Activated CD4-positive, alpha-beta T cell treated with anti-CD3 and anti-CD28 coated beads, Interleukin-2, amount 50 U/mL, for 24 hours (primary cell): ENCODE measurements at places on chromosomes 11 and 22.

DNA sequence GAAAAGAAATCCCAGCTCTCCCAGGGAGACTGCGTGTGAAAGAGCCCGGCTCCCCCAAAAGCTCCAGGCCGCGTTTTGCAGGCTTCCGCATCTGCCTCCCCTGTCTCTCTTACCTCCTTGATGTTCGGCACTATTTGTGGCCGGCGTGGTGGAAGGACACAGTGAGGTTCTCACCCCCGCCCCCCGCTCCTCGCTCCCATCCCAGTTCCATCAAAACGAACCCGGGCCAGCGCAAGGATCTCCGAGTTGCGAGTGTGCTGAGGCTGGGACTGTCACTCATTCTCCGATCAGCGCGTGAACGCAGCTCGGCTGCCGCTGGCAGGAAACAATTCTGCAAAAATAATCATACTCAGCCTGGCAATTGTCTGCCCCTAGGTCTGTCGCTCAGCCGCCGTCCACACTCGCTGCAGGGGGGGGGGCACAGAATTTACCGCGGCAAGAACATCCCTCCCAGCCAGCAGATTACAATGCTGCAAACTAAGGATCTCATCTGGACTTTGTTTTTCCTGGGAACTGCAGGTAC is at the start of gene NCAM1:
Gene NCAM1 (plus strand): TSS at position 275 of the 523 bp plus-strand sequence.
- no peak for DNase-seq

GRCh38 chr11:57901278-57901677 is 122.4 kb upstream of the OR9Q1 start:
- no peak for DNase-seq

GRCh38 chr11:70573701-70574151 is 175.4 kb downstream of the CTTN start:
- DNase-seq, result no peak

DNA sequence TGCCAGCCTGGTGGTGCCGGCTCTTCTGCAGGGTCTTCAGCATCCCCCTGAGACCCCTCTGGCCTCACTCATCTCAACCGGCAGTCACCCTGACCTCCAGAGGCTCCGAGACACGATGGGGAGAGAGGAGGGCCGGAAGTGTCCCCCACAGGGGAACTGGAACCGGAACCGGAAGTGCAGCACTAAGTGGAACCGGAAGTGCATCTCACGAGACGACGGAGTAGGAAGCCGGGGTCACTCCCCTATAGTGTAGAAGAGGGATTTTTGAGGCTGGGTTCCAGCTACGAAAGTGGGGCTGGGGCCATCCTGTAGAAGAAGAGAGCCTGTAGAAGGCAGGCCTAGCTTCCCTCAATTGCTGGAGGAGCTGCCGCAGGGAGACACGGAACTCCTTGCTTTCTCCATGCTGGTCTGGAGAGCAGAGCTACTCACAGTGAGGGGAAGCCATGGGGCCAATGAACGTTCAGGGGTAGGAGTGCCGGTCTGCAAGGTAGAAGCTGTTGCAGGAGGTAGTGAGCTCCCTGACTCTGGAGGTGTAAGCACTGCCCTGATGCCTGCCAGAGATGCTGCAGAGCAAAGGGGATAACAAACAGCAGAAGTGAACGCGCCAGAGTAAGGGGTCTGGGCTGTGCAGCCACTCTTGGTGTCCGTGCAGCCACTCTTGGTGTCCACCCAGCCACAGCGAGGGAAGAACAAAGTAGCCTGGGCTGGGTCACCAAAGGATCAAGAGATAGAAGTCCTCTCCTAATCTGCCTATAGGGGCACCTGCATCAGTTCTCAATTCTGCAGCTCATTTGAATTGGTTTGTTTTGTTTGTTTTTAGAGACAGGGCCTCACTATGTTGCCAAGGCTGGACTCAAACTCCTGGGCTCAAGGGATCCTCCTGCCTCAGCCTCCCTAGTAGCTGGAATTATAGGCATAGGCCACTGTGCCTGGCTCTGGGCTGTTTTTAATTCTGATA is 21.9 kb downstream of the SCUBE1 start:
- no peak for DNase-seq
